Activated CD4-positive, alpha-beta T cell treated with anti-CD3 and anti-CD28 coated beads, Interleukin-2, amount 10 ng/mL, durations not matched to agents 7 days and 5 days (primary cell): ENCODE measurements at places on chromosomes 2 and 18. TPM values are rescaled to one million over a fixed set of nuclear protein-coding genes. Genes with fewer than 3 reads are reported as not detected.

- no peak overlapping the region for H3K4me3 ChIP-seq
- H3K4me1 ChIP-seq = no peaks in the 10 kb centered on the region
- H3K27me3 ChIP-seq = peaks cover 15% of the 10 kb centered on the region
- no peak for DNase-seq
- H3K27ac ChIP-seq = no peak overlapping the region
- no peaks in the 10 kb centered on the region for H3K36me3 ChIP-seq
These were observed 8.7 kb upstream of the KIAA2012 start for GRCh38 chr2:202064171-202064880.

GRCh38 chr18:79257480-79257879 lies 138.2 kb upstream of the NFATC1 start:
- H3K27me3 ChIP-seq = no peaks in the 10 kb centered on the region
- H3K27ac ChIP-seq = no peak overlapping the region
- peaks cover 7% of the 10 kb centered on the region for H3K36me3 ChIP-seq
- DNase-seq = no peak
- no peaks in the 10 kb centered on the region for H3K4me1 ChIP-seq
- H3K4me3 ChIP-seq = no peak overlapping the region

The VPS4B gene
- 84.7 TPM for total RNA-seq

GRCh38 chr2:242063850-242064249 lies 194.3 kb downstream of the RTP5 start:
- no peak overlapping the region for H3K27ac ChIP-seq
- H3K27me3 ChIP-seq = peaks cover 10% of the 10 kb centered on the region
- no peaks in the 10 kb centered on the region for H3K36me3 ChIP-seq

The ATOH8 gene
- total RNA-seq = 0.12 TPM

The ANKRD62 gene
- not detected for total RNA-seq

The CD8B2 gene
- total RNA-seq = not detected
